ENCODE measurements at places on chromosomes 2 and 18.

- DNase-seq = peak; percentile 72
Measured at GRCh38 chr2:231701456-231702373, 6.6 kb upstream of the PTMA start.

GRCh38 chr2:112959109-112959812 lies 18.5 kb upstream of the IL36G start:
- DNase-seq = no peak

DNA sequence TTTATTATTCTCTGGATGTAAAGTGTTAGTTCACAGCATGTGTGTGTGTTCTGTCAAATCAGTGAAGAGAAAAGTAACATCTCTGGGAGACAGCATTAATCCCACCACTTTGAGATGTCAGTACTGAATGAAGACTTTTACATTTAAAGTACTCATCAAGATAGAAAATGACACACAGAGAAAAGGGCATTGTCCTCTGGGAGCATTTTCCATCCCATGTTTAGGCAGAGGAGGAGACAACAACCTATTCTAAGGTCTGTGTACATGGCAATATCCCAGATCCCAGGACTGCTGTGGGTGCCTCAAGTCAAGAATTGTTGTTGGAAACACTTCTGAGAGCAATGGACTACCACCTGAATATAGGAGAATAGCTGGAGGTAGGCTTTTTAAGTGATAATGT lies 201.5 kb downstream of the PPP1R1C start:
- DNase-seq = no peak

GRCh38 chr2:149861034-149861433 lies 273.5 kb upstream of the MMADHC start:
- no peak for DNase-seq

DNA sequence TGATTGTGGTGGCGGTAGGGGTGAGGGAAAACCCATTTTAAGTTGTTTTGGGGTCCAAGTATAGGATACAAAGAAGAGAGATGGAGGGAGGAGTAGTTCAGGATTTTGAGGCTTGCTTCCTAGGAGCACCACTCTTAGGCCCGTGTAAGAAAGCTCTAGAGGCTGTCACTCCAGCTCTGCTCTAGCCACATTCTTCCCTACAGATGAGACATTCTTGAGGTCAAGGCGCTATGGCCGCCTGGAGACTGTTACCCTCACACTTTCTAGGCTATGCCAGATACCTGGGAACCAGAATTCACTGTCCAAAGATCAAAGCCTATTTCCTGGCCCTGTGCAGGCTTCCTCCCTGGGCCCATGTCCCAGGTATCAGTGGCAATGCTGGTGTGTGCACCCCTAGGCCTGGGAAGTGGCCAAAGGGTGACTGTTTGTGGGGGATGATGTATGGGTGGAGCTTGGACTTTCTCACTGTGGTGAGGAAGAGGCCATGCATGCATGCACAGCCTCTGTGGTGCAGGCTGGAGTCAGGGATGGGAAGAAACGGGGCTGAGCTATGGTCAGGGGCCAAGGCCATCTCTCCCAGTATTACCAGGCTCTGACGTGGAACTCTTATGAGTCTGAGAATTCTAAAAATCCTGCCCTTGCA lies 7.0 kb upstream of the TTL start:
- peak; percentile 85 for DNase-seq

- DNase-seq = peak; percentile 62
Measured at GRCh38 chr2:233053928-233054784, 6.0 kb upstream of the INPP5D start.

GRCh38 chr2:110729106-110729505 lies 3.3 kb upstream of the ACOXL start:
- no peak for DNase-seq

GRCh38 chr18:26233208-26233607 lies 7.0 kb downstream of the TAF4B start:
- DNase-seq = no peak

GRCh38 chr18:13539050-13539449 lies 187.3 kb downstream of the FAM210A start:
- DNase-seq = no peak

- no peak for DNase-seq
Measured at GRCh38 chr2:174142290-174142689, 106.0 kb downstream of the OLA1 start.
